ENCODE measurements at places on chromosomes 7 and 10. TPM values are rescaled to one million over a fixed set of nuclear protein-coding genes. Genes with fewer than 3 reads are reported as not detected.

The MCM7 gene
- 204 TPM for total RNA-seq

The VPS50 gene
- total RNA-seq, result 10.6 TPM

The C7orf33 gene
- total RNA-seq, result not detected

The MEOX2 gene
- total RNA-seq, result 1.5 TPM

The MRLN gene
- not detected for total RNA-seq

The CPA5 gene
- not detected for total RNA-seq

The C10orf53 gene
- not detected for total RNA-seq

The CHRM2 gene
- 3.9 TPM for total RNA-seq

The TRIL gene
- total RNA-seq, result 0.84 TPM

The EPHB6 gene
- total RNA-seq, result 7.4 TPM

The CCDC146 gene
- total RNA-seq, result 1.0 TPM
